Left renal pelvis (tissue), 4 donors: ENCODE measurements at places on chromosomes 1 and 21. TPM values are rescaled to one million over a fixed set of nuclear protein-coding genes. Genes with fewer than 3 reads are reported as not detected.

DNA sequence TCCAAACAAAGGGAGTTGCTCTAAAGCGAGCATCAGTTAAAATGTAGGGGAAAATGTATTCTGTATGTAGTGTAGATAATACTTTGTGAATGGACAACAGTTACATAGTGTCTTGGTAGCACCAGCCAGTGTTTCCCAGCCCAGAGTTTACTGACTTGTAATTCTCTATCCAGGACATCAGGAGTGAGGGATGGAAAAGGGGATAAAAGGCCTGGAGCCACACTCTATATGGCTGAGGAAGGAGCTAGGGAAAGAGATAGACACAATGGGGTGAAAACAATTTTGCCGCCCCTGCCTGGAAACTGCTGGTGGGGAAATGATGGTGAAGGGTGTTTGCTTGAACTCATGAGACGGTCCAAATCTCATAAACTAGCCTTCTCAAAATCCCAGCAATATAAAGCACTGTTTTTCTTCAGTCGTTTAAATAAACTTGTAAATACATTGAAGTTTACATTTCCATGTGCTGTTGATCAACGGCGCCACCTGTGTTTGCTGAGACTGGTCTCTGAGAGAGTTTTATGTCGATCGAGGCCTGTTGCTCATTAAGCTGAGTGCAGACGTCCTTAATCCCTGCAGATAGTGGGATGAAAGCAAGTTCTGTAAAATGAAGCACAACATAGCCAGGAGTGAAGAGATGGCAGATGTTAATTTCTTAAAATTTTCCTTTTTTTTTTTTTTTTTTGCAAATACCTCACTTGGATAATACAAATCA, 27.9 kb upstream of the AGO1 start:
- DNase-seq = no peak

HIVEP3 gene
- polyA plus RNA-seq = 4.3 TPM

DNA sequence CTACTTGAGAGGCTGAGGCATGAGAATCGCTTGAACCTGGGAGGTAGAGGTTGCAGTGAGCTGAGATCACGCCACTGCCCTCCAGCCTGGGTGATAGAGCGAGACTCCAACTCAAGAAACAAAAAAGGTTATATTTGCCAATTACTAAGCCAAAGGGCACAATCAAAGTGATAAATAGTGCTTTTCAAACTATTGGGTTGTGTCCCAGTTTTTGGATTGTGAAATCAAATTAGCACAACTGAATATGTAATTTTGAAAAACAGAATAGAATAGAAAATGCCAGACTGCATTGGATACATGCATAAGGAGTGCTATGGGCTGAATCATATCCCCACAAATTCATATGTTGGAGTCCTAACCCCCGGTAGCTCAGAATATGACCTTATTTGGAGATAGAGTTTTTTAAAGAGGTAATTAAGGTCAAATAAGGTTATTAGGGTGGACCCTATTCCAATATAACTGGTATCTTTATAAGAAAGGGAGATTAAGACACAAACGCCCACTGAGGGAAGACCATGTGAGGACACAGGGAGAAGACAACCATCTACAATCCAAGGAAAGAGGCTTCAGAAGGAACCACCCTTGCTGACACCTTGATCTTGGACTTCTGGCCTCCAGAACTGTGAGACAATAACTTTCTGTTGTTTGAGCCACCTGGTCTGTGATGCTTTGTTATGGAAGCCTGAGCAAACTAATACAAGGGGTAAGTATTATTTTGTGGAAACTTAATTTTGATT, 42.9 kb upstream of the HUNK start:
- no peak for DNase-seq

LENEP gene
- polyA plus RNA-seq = 0.30 TPM

- DNase-seq = no peak
These were observed 19.8 kb downstream of the KMO start for GRCh38 chr1:241551759-241552638.

C1orf185 gene
- polyA plus RNA-seq = not detected

SLC1A7 gene
- 0.86 TPM for polyA plus RNA-seq

MAD2L2 gene
- 26.4 TPM for polyA plus RNA-seq

- no peak for DNase-seq
These were observed 42.6 kb downstream of the RSPH1 start for GRCh38 chr21:42453224-42453985.

C1orf116 gene
- polyA plus RNA-seq = 0.46 TPM

TOMM20 gene
- 199 TPM for polyA plus RNA-seq

C1orf56 gene
- 12.0 TPM for polyA plus RNA-seq

WNT9A gene
- polyA plus RNA-seq = 1.1 TPM

DNA sequence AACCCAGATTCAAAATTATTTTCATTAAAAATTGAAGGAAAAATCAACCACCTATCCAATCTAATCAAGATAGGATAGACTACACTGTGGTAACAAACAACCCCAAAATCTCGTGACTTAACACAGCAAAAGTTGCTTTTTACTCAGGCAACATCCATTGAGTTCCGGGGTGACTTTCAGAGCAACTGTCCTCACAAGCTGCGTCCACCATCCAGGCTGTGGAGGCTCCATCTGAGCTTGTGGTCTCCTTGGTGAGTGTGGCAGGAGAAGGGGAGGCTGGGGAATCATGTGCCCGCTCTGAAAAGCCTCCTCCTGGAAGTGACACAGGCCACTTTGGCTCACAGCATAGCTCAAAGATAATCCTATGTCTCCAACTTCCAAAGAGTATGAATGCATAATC, 52.4 kb downstream of the CD2 start:
- DNase-seq = no peak

GRCh38 chr1:165549973-165550372, 6.2 kb downstream of the LRRC52 start:
- DNase-seq = no peak

FBLIM1 gene
- polyA plus RNA-seq = 47.5 TPM

CAPN8 gene
- polyA plus RNA-seq = 0.20 TPM

DNA sequence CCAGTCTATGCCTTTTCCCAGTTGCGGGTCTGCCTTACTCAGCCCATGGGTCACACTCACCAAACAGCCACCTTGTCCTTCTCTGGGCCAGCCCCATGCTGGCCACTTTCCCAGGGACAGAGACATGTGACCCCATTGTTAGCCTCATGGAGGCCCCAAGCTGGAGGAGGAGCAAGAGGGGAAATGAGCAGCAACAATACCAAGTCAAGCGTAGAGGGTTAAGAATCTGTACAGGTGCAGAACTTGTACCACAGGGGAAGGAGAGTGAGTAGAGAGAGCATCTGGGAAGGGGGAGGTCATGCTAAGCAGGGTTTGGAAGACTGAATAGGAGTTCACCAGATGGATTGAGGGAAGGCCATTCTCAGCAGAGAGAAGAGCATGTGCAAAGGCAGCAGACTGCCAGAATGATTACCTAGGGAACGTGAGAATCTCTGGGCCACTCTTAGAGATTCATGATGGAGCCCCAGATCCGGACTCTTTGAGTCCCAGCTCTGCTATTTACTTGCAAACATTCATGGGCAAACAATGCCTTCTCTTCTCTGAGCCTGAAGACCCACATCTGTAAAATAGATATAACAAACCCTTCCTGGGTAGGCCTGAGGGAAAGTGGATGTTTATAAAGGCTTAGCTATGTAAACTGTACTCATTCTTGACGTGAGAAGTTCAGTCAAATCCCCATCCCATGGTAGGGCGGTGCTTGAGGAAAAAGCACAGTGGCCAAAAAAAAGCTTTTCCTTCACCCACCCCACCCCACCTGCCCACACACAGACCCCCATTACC, 2.8 kb upstream of the SLC2A1 start:
- no peak for DNase-seq

- DNase-seq = no peak
These were observed 2.4 kb downstream of the SSBP3 start for GRCh38 chr1:54403808-54404261.

SUMO3 gene
- 107 TPM for polyA plus RNA-seq

DNA sequence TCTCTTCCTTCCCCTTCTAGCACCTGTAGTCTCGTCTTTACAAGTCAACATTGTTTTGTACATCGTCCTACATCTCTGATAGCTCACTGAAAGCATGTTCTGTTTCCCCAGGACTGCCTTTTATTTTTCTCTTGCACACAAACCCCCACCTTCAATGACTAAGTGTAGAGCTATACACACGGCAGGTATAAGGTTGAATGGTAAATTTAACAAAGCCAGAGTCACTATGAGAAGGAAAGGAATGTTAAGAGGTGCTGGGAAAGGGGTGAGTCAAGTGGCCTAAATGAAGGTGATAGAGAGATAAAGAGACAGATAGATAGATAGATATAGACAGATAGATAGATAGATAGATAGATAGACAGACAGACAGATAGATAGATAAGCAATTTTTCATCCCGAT, 134.3 kb upstream of the ATP1B1 start:
- no peak for DNase-seq

CYP4X1 gene
- 13.8 TPM for polyA plus RNA-seq

CRP gene
- polyA plus RNA-seq = not detected

DNA sequence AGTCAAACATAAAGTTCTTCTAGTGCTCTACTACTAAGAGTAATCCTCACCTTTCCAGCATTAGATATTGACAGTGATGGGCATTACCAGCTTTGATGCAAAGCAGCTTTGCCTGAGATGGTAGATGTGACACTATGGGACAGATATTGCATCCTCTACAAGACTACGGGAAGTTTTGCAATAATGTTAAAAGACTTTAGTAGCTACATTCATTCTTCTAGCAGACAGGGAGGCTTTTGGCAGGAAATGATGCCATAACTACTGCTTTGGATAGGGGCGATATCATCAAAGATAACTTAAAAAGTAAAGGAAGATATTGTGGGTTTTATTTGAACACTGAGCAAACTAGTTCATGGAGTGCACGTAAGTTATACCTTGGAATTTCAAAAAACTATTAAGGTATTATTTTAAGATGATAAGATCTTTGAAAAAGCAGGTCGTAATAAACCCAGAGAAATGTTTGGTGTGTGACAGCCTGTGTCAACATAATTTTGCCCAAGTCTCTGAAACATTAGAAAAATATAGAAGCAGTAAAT, 368.3 kb upstream of the TMPRSS15 start:
- DNase-seq = no peak

GRCh38 chr1:66400660-66401059, 133.3 kb upstream of the SGIP1 start:
- DNase-seq = no peak

DNA sequence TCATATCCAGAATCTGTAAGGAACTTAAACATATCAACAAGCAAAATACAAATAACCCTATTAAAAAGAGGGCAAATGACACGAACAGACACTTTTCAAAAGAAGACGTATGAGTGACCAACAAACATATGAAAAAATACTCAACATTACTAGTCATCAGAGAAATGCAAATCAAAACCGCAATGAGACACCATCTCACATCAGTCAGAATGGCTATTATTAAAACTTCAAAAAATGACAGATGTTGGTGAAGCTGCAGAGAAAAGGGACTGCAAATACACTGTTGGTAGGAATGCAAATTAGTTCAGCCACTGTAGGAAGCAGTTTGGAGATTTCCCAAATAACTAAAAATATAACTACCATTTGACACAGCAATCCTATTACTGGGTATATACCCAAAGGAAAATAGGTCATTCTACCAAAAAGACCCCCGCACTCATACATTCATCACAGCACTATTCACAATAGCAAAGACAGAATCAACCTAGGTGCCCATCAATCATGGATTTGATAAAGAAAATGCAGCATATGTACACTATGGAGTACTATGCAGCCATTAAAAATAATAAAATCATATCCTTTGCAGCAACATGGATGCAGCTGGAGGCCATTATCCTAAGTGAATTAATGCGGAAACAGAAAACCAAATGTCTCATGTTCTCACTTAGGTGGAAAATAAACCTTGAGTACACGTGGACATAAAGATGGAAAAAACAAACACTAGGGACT, 230.1 kb upstream of the RAB4A start:
- no peak for DNase-seq

DNA sequence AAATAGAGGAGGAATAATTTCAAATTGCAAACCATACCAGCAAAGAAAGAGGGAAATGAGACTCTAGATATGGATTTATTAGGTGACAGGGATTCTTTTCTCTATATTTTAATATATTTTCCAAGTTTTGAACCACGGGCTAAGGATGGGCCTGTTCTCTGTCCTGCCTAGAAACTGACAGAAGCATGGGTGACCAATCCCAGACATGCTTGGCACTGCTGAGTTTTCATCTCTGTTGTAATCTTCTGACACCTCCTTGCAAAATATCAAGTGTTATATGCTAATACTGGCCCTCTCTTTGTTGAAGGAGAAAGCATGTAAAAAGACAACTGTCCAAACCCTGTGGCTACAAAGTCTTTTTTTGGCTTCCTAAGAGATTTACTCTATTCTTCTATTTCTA, 774 bp upstream of the ANGPTL7 start:
- no peak for DNase-seq

- DNase-seq = no peak
These were observed 11.4 kb upstream of the ERI3 start for GRCh38 chr1:44366371-44366975.

GRCh38 chr1:230231774-230232145, 164.7 kb downstream of the GALNT2 start:
- no peak for DNase-seq

DNA sequence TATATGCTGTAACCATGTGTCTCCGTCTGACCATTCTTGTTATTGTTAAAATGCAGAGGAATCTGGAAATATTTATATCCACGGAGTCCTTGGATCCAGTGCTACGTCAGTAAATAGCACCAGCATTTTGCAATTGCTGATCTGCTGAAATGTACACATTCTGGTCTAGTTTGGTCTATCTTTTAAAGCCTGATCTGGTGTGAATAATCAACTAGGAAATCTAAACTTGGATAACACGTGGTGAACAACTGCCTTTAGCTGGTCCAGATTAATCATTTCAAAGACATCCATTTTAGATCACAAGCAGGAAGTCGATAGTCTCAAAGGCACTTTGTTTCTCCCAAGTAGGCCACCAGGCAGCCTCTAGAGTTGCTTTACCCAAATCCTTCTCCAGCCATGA, 32.6 kb downstream of the PDPN start:
- no peak for DNase-seq

DNA sequence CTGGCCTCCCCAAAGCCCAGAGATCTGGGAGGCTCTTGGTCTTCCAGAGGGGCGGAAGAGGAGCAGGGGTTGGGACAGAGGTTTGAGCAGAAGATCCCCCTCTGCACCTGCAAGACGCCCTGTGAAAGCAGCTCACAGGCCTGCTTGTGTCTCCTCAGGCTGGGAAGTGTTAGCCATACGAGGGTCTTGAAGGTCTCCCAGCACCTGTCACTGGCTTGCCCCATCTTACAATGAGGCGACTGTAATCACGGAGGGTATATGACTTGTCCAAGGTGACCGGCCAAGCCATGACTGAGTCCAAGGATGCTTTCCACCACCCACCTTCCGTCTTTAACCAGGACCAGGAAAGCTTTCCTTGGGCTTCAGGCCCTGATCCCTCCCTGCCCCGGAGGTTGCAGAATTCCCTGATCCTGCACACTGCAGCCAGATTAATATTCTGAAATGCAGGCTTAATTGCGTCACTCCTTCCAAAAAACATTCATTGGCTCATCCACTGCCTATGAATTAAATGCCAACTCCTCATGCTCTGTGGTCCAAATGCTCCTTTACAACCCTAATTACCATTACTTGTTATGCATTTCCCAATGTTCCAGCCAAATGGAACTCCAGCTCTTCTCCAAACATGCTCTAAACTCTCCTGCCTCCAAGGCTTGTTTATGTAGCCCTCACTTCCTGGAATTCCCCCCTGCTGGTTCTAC, 64.0 kb downstream of the DDX20 start:
- no peak for DNase-seq

- peak; percentile 42 for DNase-seq
These were observed 150.1 kb downstream of the CDC7 start for GRCh38 chr1:91650764-91651163.
